ENCODE measurements at places on chromosomes 12 and 14. TPM values are rescaled to one million over a fixed set of nuclear protein-coding genes. Genes with fewer than 3 reads are reported as not detected.
A peak's percentile ranks its signal among the peaks of the same experiment; 100 is the strongest.

- no peak overlapping the region for H3K4me3 ChIP-seq
- no peak overlapping the region for H3K27ac ChIP-seq
- H3K27me3 ChIP-seq, result no peaks in the 10 kb centered on the region
- H3K36me3 ChIP-seq, result peaks cover 16% of the 10 kb centered on the region
- DNase-seq, result no peak
- H3K4me1 ChIP-seq, result peaks cover 3% of the 10 kb centered on the region
Measured at GRCh38 chr12:11684393-11684792, 34.9 kb downstream of the ETV6 start.

- H3K4me3 ChIP-seq, result no peak overlapping the region
- no peaks in the 10 kb centered on the region for H3K36me3 ChIP-seq
- H3K4me1 ChIP-seq, result peaks cover 24% of the 10 kb centered on the region
- H3K27ac ChIP-seq, result no peak overlapping the region
- H3K27me3 ChIP-seq, result no peaks in the 10 kb centered on the region
Measured at GRCh38 chr14:68688872-68689371, 103.9 kb downstream of the ZFP36L1 start.

GRCh38 chr14:61140872-61141271 lies 140.3 kb downstream of the TMEM30B start:
- H3K4me3 ChIP-seq, result no peak overlapping the region
- H3K4me1 ChIP-seq, result no peaks in the 10 kb centered on the region
- H3K27me3 ChIP-seq, result peaks cover 14% of the 10 kb centered on the region
- H3K36me3 ChIP-seq, result peaks cover 1% of the 10 kb centered on the region
- H3K27ac ChIP-seq, result no peak overlapping the region

- no peaks in the 10 kb centered on the region for H3K36me3 ChIP-seq
- H3K4me1 ChIP-seq, result peaks cover 16% of the 10 kb centered on the region
- H3K4me3 ChIP-seq, result no peak overlapping the region
- H3K27me3 ChIP-seq, result peaks cover 77% of the 10 kb centered on the region
Measured at GRCh38 chr14:38208618-38209562, 1.2 kb downstream of the SSTR1 start.

- H3K4me3 ChIP-seq, result no peak overlapping the region
- no peak overlapping the region for H3K27ac ChIP-seq
- peaks cover 1% of the 10 kb centered on the region for H3K36me3 ChIP-seq
- H3K27me3 ChIP-seq, result no peaks in the 10 kb centered on the region
- no peak for DNase-seq
Measured at GRCh38 chr12:91951571-91951970, 194.1 kb downstream of the BTG1 start.

Gene RASSF9
- not detected for total RNA-seq

DNA sequence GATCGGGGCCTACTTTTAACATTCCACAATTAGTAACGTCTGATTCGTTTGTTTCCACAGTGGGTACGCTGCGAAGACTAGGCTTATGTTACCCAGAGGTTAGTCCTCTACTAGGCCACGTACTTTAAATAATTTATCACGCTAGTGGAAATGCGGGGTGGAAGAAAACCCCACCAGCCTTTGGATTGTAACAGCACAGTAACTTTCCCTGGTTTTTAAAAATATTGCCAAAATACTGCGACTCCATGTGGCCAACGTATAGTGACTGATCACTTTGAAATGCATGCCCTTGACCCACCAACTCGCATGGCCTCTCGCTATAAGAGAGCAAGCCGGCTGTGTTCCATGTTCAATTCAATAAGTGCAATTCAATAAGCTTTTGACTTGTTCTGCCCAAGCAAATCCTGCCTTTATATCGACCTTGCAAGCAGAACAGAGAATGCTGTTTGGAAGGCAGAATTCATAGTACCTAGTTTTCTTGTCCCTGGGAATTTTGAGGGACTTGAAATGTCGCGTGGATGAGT lies 882 bp upstream of the GTF2A1 start:
- no peak for DNase-seq
- peaks cover 4% of the 10 kb centered on the region for H3K36me3 ChIP-seq
- peaks cover 2% of the 10 kb centered on the region for H3K27me3 ChIP-seq
- peak overlapping the region; percentile 98 for H3K27ac ChIP-seq

GRCh38 chr12:115023279-115024265 lies 339.6 kb upstream of the TBX3 start:
- no peaks in the 10 kb centered on the region for H3K4me1 ChIP-seq
- DNase-seq, result no peak
- H3K27ac ChIP-seq, result no peak overlapping the region
- no peaks in the 10 kb centered on the region for H3K36me3 ChIP-seq

Gene PALS1
- 9.5 TPM for total RNA-seq

Gene ARID4A
- total RNA-seq, result 53.2 TPM

DNA sequence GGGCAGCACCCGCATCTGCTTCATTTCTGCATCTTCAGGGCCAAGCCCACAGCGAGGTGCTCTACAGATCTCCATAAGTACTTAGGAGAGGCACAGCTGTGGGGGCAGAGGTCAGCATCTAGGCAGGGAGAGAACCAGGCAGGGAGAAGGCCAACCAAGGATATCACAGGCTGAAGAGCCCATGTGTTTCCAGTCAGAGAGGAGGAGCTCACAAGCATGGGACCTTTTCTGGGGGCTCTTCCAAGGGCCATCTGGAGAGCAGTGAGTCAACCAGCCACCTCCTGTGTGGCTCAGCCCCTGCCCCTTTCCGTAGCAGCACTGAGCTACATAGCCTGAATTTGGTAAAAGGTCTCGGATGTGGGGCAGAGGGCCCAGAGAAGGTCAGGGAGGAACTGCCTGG lies 78.5 kb downstream of the ARL6IP4 start:
- H3K36me3 ChIP-seq, result no peaks in the 10 kb centered on the region
- peaks cover 21% of the 10 kb centered on the region for H3K4me1 ChIP-seq
- H3K27me3 ChIP-seq, result no peaks in the 10 kb centered on the region
- H3K27ac ChIP-seq, result no peak overlapping the region
- no peak overlapping the region for H3K4me3 ChIP-seq

DNA sequence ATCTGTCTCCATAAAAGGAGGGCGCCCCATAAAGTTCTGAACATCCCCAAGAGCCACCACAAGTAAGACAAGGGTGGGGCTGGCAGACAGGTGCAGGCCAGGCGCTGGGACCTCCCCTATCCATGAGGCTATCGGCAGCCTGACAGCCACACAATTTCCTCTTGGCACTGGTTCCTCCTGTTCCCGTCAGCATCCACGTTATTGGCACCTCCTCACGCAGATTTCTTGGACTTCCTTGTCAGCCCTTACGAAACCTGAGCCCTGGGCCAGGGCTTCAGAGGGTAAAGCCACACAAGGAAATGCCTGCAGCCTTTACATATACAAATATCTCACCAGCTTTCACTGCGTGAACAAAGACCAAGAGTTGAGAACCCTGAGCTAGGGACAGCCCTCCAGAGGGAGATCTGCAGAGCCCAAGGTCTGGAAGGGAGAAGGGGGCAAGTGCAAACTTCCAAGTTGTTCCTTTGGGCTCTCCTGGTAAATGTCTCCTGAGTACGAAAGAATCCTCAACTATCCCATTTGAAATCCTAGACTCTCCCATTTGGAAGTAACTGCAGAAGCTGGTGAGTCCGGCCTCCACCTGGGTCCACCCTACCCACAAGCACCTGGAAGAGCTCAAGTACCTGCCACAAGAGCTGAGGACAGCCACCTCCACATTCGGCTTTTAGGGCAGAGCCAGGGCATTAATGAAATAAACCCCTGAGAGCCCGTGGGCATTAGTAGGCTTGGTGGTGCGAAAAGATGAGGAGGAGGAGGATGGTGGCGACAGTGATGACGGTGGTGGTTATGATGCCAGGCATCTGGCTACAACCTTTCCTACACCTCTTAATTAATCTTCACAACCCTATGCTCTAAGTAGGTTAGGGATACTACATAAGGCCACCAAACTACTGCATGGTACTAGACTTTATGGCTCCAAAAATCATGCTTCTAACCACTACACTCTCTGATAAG lies 5.5 kb upstream of the TC2N start:
- DNase-seq, result peak; percentile 50
- H3K4me1 ChIP-seq, result peaks cover 77% of the 10 kb centered on the region
- H3K36me3 ChIP-seq, result peaks cover 2% of the 10 kb centered on the region
- H3K4me3 ChIP-seq, result peak overlapping the region; percentile 81
- peak overlapping the region; percentile 94 for H3K27ac ChIP-seq
- H3K27me3 ChIP-seq, result peaks cover under 1% of the 10 kb centered on the region

DNA sequence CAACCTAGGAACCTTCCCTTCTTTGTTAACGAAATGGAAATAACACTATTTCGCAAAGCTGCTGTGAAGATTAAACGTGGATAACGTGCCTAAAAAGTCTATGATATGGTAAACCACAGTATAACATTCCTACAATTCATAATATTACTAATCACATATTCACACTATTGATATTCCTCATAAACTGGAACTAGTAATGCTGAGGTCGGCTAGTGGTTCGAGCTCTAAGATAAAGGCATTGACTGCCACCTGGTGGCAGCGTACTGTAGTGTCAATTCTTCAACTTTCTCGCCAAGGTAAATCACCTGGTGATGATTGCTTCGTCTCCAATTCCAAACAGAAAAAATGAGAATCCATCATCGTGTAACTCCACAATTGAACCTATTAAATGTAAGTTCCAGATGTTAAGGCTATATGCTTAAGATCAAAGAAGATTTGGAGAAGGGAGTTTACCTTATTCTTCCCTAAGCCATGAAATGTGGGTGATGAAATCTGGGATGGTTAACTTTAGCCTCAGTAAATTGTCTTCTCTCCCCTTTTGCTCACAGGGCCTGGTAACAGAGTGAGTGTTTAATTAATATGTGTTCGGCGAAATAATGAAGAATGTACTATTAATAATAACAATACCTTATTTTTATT lies 197.5 kb upstream of the TMEM132C start:
- DNase-seq, result no peak
- no peaks in the 10 kb centered on the region for H3K27me3 ChIP-seq
- no peaks in the 10 kb centered on the region for H3K36me3 ChIP-seq
- no peak overlapping the region for H3K27ac ChIP-seq
- H3K4me1 ChIP-seq, result no peaks in the 10 kb centered on the region

DNA sequence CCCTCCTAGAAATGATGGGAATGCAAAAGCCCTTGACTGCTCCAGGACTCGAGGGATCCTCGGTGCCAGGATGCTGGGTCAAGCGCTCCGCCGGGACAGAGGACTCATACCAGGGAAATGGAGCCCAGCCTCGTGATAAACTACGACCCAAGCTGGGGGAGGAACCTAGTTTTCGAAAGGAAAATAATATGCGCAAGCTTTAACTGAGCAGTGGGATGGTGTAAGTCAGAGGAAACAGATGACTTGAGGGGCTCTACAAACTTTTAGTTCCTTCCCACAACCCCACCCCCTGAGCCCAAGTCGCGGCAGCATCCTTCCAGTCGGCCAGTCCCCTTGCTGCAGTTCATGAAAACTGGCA lies 654 bp upstream of the SUPT16H start:
- no peaks in the 10 kb centered on the region for H3K27me3 ChIP-seq
- no peak for DNase-seq
- peaks cover 33% of the 10 kb centered on the region for H3K4me1 ChIP-seq

Gene SMIM41
- total RNA-seq, result not detected

DNA sequence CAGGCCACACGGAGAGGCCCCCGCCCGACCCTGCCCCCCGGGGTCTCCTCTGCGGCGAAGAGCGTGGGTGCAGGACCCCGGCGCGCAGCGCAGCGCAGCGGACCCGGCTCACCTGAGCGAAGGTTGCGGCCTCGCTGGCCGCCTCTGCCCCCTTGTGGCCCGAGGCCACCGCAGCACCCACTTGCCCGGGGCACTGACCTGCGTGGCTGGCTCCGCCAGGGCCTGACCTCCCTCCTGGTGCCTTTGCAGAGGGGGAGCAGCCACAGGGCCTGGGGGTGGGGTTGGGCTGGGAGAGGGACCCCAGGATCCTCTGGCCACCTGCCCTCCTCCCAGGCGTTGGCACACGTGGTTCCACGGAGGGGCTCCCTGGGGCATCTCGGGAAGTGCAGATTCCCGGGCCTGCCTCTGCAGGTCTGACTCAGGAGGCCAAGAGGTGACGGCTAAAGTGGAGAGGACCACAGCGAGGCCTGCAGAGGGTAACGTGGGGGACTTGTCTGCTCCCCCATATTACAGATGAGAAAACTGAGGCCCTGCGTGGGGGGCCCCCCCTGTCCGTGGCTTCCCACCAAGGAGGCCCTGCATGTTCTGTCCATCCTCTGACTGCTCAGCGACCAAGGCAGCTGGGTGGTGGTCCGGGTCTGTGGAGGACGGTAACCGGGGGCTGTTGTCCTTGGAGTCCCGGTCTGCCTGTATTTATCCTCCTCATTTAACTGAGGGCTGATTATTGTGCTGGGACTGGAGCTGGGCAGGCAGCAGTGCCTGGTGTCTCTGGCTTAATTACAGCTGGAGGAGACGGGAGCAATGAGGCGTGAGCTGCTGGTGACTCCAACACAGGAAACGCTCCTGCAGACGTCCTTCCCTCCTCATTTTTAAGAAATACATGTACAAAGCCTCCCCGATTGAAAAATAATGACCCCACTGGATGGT lies 67.9 kb upstream of the BEGAIN start:
- DNase-seq, result peak; percentile 72
- no peak overlapping the region for H3K27ac ChIP-seq
- no peaks in the 10 kb centered on the region for H3K36me3 ChIP-seq

DNA sequence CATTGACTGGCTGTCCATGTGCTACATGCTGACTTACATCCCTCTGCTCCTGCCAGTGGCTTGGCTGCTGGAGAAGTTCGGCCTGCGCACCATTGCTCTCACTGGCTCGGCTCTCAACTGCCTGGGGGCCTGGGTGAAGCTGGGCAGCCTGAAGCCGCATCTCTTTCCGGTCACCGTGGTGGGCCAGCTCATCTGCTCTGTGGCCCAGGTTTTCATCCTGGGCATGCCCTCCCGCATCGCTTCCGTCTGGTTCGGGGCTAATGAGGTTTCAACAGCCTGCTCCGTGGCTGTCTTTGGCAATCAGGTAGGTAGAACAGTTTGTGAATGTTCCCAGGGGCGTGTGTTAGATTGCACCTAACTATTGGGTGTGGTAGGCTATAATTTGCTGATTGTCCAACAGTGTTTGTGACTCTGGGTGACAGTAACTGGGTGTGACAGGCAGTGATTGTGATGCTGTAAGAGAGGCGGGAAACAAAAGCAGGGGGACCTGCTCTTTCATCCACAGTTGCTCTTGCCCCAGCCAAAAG lies 981 bp downstream of the FLVCR2 start:
- no peaks in the 10 kb centered on the region for H3K36me3 ChIP-seq
- peaks cover 7% of the 10 kb centered on the region for H3K4me1 ChIP-seq
- DNase-seq, result no peak

GRCh38 chr12:102958073-102958829 lies 777 bp downstream of the ASCL1 start:
- DNase-seq, result peak; percentile 56
- peaks cover 89% of the 10 kb centered on the region for H3K27me3 ChIP-seq
- peak overlapping the region; percentile 76 for H3K4me3 ChIP-seq
- no peak overlapping the region for H3K27ac ChIP-seq

GRCh38 chr14:47328376-47328775 lies 347.0 kb downstream of the MDGA2 start:
- no peaks in the 10 kb centered on the region for H3K27me3 ChIP-seq
- H3K27ac ChIP-seq, result no peak overlapping the region
- H3K4me3 ChIP-seq, result no peak overlapping the region
- no peak for DNase-seq
- no peaks in the 10 kb centered on the region for H3K4me1 ChIP-seq
- H3K36me3 ChIP-seq, result no peaks in the 10 kb centered on the region

Gene NRIP2
- not detected for total RNA-seq

- peaks cover 51% of the 10 kb centered on the region for H3K27me3 ChIP-seq
- H3K36me3 ChIP-seq, result no peaks in the 10 kb centered on the region
- H3K4me3 ChIP-seq, result peak overlapping the region; percentile 52
- H3K4me1 ChIP-seq, result peaks cover 7% of the 10 kb centered on the region
- no peak overlapping the region for H3K27ac ChIP-seq
Measured at GRCh38 chr12:52713960-52714886, 10.9 kb upstream of the KRT77 start.

Data from activated naive CD8-positive, alpha-beta T cell treated with anti-CD3 and anti-CD28 coated beads, Interleukin-2, amount 10 ng/mL, durations not matched to agents 7 days and 5 days (primary cell).